NCI-H187 treated with DMSO at 0.1 percent for 48 hours (cell line): ENCODE measurements at places on chromosomes 5 and 9.

- DNase-seq = no peak
Measured at GRCh38 chr5:171574376-171574775, 154.9 kb downstream of the FGF18 start.

- DNase-seq = no peak
Measured at GRCh38 chr5:130868186-130868840, 296.7 kb downstream of the HINT1 start.

- no peak for DNase-seq
Measured at GRCh38 chr9:121756474-121757280, 105.2 kb downstream of the DAB2IP start.

- DNase-seq = no peak
Measured at GRCh38 chr9:110356639-110357395, 19.2 kb upstream of the TXNDC8 start.

DNA sequence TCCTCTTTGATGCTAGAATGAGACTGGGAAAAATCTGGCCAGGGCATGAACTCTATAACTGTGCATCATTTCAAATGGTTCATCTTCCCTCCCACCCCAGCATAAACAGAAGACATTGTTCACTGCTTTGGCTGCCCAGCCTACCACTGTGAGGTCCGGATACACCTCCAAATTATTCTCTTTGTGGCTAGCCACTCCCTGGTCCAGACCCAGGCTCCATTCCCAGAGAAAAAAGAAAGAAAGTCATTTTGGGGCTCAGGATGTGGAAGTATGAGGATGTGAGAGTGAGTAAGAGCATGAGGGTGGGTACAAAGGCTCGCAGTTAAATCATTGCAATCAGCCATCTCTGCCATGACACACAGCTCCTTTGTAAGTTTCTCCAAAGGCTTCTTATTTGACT is 559.2 kb downstream of the PSAT1 start:
- DNase-seq = no peak

DNA sequence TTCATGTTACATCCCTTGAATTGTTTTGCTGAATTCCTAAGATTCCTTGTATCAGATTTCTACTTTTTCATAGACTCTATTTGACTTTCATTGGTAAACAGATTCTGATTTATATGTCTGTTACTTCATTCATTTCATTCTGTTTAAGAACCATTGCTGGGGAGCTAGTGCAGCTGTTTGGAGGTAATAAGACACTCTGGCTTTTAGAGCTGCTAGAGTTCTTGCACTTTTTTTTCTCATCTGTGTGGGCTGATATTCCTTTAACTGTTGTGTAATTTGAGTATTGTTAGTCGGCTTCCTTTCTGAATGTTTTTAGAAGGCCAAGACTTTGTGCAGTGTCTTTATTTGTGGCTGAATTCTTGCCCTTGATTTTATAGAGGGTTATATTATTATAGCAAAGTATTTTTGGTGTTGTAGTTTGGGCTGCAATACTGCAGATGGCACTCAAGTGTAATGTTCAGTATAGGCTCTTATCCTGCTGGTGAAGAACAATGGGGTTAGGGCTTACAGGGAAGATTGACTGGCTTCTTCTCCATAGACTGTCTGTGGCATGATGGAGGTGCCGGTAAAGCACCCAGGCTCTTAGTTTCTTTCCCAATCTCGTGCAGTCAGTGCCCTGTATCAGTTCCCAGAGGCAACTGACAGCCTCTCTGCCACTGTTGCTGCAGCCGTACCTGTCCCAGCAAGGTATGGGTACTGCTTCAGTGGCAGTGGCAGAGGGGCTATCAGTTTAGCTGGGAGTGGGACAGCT is 162.2 kb downstream of the OXCT1 start:
- no peak for DNase-seq

DNA sequence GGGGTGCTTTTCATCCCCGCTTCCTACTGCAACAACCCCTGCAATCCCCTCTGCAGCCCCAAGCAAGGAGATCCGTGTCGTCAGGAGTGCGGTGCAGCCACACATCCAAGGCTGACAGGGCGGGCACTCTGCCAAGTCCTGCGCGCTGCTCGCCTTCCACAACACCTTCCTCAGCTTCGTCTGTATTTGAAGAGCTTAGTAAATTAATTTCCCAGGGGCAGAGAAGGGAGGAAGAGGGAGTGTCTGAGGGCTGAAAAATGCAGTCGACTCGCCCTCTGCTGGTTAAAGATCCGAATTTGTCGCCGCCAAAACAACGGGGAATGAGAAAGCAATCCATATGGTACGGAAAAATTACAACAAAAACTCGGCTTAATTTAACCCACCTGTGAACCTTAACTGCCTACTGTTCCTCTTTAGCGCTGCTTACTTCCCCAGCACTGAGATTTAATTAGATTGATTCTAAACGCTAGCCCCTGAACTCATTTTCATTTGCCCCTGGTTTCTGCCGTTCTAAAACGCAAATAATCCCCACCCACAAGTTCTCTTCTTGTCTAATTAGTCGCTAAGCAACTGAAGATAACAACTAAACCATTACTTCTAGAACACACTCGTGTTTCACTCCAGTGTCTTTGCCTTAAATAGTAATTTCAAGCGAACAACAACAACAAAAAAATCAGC is 10.9 kb upstream of the PCDHB1 start:
- DNase-seq = peak; percentile 87

DNA sequence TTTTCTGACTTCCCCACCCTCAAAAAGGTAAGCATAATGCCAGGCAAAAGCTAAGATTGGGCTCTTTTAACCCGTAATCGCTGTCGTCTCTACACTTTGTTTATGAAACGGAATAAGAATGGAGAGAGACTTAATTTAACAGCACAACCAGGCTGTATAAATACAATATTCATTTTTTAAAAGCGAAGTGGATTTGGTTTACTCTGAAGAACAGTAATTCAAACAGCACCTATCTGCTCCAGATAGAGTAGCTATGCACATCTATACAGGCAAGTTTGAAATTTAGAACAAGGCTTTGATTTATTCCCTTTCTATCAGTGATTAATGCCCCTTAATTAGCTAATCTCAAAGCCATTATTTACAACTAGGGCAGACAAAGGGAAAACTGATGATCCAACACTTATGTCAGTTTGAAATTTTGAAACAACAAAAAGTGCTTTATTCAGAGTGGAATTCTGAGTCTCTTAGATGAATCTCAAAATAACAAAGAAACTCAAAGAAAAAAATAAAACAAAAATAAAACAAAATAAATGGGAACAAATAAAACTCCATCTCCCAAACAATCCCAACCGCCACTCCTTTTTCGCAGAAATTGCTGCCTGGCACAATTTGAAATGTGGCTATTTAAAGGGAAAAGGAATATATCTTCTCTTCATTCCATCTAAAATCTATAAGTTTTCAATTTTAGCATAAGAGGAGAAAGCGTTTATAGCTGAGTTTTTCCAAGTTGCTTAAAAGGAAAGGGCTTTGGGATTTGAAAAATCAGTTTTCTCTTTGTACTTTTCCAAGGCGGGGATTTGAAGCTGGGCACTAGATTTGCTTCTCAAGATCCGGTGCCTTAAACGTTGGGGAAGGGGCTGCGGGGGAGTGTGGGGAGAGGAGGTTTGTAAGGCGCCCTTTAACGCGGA is 298.6 kb downstream of the PARP8 start:
- DNase-seq = no peak

- DNase-seq = no peak
Measured at GRCh38 chr9:19113964-19114679, 11.4 kb upstream of the HAUS6 start.

GRCh38 chr9:129458663-129459546 is 162.0 kb downstream of the C9orf50 start:
- no peak for DNase-seq

GRCh38 chr9:116417464-116417863 is 263.9 kb downstream of the PAPPA start:
- DNase-seq = no peak

GRCh38 chr5:351084-351920 is 29.8 kb downstream of the AHRR start:
- DNase-seq = no peak

- DNase-seq = no peak
Measured at GRCh38 chr5:137858223-137858916, 9.3 kb upstream of the MYOT start.

- DNase-seq = no peak
Measured at GRCh38 chr9:98380065-98380681, 124.7 kb upstream of the TBC1D2 start.

GRCh38 chr9:112115970-112116753 is 58.9 kb downstream of the SUSD1 start:
- DNase-seq = no peak

- no peak for DNase-seq
Measured at GRCh38 chr5:89230178-89230577, 347.2 kb upstream of the MEF2C start.
